NCI-H345 (cell line): ENCODE measurements at places on chromosomes 2 and 18.

DNA sequence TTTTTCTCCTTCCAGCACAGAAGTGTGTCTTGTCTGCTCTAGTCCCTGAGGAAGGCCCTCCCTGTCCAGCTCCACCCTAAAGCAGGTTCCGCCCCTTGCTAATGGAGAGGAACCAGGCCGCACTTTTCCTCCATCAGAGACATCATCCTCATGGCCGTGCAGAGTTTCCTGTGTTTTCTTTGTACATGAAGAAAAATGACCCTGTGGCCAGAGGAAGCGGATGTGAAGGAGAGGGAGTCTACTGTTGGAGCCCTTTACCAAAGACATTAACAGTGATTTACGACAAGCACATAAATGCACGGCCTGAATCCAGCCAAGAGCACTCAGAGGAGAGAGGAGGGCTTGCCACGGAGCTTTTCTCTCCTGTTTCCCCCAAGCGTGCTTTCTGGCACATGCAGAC, 109.5 kb downstream of the RNF144A start:
- no peak for DNase-seq

- no peak for DNase-seq
Measured at GRCh38 chr2:74031221-74031620, 46.5 kb downstream of the TET3 start.

GRCh38 chr2:191617575-191617974, 60.4 kb upstream of the NABP1 start:
- no peak for DNase-seq

DNA sequence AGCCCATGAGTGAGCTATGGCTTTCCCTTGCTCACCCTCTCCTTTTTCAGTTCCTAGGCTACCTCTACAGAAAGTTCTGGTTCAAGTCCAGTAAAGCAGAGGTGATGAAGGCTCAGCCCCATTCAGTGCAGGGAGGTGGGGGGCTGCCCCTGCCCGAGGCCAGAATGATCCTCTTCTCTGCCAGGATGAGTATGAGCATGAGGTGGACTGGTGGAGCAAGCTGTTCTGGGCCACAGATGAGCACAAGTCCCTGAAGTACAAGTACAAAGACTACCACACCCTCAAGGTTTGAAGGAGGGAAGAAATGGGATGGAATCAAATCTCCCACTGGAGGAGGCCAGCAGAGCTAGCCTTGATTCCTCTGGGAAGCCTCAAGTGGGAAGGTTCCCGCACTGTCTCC, 42.4 kb downstream of the LMAN2L start:
- no peak for DNase-seq

DNA sequence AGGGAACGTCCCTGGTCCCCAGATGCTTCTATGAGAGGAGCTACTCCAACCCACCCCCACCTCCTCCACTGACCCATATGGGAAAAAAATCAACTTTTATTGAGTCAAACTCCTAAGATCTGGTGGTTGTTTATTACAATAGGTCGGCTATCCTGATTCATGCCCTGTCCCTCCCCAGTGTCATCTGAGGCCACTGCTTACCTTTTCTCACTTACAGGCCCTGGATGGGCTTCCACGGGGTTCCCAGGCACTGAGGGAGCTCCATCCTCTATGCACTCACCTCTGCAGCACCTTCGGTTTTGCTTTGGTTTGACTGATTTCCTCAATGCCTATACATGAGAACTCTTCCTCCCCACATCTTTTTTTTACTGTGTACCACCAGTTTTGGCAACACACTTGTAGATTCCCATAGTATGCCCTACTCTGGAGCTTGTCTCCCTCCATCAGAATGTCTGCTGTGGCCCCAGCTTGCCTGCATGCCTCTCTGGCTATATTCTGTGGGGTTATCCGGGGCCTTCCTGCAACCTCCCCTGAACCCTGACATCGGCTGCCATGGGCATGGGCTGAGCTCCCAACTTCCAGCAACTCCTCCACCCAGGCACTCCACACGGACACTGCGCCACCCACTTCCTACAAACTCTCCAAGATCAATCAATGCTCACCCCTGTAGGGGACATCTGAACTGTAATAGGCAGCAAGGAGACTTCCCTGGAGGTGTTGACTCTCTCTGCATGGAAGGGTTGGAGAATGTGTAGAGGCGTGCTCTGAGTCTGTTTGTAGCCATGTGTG, 236.1 kb downstream of the VAPA start:
- no peak for DNase-seq

GRCh38 chr2:115650827-115651226, 1208.4 kb downstream of the DPP10 start:
- no peak for DNase-seq

DNA sequence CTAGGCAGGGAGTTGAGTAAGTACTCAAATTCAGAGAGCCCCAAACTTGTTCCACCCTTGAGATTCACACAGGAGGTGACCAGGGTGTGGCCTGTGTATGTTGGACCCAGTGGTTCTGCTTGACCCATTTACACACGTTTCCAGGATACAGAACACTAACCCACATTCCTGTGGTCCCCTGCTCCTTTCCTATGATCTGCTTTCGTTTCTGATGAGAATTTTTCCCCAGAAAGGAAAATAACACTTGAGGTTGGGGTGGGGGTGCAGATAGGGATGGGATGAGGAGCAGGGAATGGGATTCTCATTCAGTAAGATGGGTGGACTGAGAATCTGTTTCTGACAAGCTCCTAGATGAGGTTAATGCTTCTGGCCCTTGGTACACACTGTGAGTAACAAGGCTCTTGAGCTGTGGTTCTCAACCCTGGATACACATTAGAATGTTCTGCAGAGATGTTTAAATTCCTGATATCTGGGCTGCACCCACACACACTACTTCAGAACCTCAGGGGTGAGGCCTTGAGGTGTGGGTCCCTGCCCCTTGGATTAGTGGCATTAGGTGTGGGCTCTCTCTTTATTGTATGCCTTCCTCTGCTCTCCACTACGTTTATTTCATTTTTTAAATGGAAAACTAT, 58.4 kb downstream of the TPGS2 start:
- DNase-seq: no peak

DNA sequence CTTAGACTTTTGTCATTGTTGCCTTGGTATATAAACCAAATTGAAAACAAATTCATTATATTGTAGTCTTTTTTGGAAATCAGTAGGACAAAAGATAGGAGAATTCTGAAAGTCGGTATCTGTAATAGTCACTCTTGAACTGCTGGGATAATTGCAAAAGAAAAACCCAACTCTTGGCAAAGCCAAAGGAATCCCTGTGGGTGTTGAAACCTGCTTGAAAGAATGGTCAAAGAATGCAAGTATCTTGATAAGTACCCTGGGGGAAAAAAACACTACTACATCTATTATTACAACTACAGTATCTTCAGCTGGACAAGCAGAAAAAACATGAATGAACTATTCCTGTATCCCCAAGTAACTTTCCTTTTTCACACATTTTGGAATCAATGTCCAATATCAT, 7.3 kb upstream of the FAM237A start:
- DNase-seq: peak; percentile 7
